ENCODE measurements at places on chromosomes 5 and 9.

- peak; percentile 90 for DNase-seq
These were observed 56.2 kb downstream of the PLAC8L1 start for GRCh38 chr5:146048994-146049703.

DNA sequence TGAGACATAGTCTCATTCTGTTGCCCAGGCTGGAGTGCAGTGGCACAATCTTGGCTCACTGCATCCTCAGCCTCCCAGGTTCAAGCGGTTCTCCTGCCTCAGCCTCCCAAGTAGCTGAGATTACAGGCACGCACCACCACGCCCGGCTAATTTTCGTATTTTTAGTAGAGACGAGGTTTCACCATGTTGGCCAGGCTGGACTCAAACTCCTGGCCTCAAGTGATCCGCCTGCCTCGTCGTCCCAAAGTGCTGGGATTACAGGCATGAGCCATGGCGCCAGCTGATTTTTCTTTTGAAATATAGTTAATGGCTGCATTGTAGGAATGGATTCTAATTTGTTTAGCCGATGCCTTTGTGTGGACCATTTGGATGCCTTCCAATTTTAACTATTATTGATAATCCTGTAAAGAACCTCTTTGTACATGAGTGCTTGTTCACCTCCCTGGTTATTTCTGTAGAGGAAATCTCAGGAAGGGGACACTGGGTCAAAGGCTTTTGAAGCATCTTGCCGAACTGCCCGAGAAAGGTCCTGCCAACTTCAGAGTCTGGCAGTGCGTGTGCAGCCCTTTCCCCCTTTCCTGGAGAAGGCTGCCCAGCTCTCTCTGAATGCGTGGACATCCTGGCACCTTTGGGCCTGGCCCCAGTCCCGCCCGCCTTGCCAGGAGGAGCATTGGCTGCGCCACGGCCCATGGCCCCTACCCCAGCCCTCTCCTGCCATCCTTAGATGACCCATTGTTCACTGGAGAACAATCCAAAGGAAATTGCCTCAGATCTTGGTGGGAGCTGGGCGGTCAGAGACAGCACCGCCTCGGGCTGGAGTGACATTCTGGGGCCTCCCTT, 8.9 kb upstream of the NUP214 start:
- no peak for DNase-seq

DNA sequence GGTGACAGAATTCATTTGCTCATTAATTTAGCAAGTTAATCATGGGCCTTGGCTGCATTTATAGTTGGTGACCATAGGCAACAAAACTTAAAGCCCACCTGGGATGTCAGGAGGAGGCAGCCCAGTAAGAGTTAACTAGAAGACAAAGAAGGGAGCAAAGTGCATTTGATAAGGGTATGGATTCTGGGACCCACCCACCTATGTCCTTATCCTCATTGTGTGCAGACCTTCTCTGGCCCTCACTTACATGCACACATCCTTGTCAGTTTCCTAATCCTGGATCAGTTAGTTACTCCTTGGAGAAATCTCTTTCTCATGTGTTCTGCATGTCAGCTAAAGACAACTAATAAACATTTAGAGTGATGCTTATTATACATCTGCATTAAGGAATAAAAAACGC, 24.6 kb downstream of the MEF2C start:
- no peak for DNase-seq

DNA sequence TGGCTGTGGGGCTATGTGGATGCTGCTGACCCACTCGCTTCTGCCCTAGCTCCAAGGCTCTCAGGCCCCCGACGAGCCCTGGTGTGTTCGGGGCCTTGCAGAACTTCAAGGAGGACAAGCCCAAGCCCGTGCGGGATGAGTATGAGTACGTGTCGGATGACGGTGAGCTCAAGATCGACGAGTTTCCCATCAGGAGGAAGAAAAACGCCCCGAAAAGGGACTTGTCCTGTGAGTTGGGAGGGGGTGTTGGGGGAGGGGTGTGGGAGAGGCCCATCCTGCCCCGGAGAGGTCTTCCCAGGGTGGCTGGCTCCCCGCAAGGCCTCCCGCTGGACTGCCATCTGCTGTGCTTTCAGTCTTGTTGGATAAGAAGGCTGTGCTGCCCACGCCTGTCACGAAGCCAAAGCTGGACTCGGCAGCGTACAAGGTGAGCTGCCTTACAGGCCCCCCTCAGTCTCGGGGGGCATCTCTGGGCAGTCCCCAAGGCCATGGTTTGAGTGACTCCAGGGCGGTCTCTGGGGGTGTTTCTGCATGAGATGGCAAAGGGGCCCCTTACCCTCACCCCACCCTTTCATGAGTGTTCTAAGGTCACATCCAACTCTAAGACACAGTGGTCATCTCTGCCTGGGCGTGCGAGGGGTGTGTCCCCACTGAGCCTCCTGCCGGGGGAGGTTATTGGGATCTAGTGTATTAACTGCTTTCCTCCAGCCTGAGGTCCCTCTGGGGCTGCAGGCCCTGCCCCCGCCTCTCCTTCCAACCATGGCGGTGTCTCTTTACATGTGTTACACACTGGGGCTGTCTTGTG, 89.5 kb downstream of the PHF2 start:
- DNase-seq = no peak

DNA sequence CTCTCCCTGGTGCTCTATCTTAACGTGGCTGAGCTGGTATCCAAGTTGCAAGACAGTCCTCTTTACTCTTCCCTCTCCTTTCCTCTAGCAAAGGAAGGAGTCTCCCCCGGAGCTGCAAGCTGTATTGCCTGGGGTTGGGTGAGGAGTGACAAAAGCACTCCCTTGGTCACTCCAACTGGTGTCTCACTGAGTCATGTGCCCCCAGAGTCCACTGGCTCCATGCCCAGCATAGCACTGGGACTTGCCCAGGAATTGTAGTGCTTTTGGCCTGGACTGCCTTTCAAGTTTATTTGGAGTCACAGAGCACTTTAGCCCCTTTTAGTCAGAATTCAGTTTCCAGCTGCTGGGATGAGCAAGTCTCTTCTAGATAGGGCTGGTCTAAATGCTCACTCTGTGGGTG, 82.6 kb upstream of the FST start:
- DNase-seq = peak; percentile 56

DNA sequence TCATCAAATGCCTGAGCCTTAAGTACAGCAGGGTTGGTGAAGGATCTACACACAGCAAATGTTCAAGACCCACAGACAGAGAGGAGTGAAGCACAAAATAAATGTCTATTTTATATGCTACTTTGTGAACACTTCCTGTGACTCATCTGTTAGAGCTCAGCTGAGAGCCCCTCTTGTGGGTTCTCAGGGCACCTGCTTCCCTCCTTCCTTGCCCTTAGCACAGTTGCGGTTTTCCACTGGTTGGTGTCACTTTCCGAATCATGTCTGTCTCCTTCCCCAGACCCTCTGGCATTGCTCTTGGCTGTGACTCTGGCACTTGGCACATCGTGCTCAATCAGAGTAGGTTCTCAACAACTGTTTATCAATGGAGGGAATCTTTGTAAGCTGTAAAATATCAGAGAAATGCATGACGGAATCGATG, 128.5 kb upstream of the STC2 start:
- DNase-seq = no peak

- no peak for DNase-seq
These were observed 33.2 kb downstream of the IDNK start for GRCh38 chr9:83656032-83656680.

DNA sequence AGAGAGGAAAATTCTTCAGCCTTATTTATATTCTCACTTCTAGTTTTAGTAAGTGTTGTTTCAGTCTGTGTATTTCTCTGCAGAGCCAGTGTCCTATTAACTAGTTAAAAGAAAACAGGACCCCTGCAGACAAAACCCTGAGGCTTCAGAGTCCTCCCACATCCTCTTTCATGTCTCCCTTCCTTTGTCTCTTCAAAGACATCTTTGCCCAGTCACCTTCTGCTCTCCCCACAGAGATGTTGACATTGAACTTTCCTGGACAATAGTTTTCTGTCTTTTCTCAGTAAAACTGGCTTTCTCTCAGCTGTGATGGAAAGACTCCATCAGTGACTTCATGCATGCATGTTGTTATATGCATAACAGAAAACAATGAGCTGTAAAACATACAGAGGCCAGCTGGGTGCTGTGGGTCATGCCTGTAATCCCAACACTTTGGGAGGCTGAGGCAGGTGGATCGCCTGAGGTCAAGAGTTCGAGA, 20.2 kb downstream of the GRAMD2B start:
- DNase-seq = no peak

DNA sequence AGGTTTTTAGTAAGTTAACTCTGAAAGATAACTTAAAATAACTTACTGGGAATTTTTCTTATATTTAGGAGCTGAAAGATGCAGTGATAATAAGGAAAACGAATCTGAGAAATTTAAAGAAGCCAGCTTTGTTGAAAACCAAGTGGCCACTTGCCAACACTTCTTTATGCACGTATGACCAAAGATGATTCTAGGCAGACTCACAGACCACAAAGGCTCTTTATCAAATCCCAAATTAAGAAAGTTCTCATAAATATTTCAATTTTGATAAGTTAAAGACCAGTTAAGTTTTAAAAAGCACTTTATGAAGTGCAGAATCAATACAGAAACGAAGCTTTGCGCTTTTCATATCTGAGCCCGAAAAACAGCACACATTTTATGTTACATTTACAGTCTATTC, 1.5 kb downstream of the AFF4 start:
- DNase-seq = peak; percentile 73

DNA sequence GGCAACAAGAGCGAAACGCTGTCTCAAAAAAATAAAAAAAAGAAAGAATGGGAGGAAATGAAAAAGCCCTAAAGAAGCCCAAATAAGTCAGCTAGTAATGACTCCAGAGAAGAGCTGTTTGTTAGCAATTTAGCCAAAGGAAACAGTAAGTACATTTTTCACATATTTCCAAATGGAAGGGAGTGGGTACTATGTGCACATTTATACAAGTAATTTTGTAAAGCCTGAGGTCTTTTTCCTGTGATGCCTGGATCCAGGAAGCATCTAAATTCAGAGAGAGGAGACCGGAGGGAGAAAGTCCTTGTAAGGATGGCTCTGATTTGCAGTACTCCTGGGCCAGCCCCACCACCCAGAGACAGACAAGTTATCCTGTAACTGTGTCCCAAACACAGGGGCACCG, 14.7 kb downstream of the FBP1 start:
- peak; percentile 30 for DNase-seq

GRCh38 chr5:139164020-139164419, 34.1 kb downstream of the SIL1 start:
- no peak for DNase-seq

DNA sequence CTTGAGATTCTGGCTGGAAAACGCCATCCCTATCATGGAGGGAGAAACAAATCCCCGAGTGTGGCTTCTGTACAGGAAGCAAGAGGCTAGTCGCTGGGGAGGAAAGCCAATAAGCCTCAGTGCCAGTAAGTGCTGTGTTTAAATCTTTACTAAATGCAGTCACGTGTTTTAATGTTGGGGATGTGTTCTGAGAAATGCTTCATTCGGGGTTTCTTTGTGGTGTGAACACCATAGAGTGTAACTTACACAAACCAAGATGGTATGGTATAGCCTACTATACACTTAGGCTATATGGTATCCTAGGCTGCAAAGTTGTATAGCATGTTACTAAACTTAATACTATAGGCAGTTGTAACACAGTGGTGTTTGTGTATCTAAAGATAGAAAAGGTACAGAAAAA, 94.7 kb downstream of the GCNT1 start:
- no peak for DNase-seq

- no peak for DNase-seq
These were observed 42.7 kb upstream of the HMCN2 start for GRCh38 chr9:130222833-130223232.

- no peak for DNase-seq
These were observed 391.1 kb downstream of the ARHGEF28 start for GRCh38 chr5:74017112-74017511.

GRCh38 chr5:179276838-179277395, 68.3 kb downstream of the ADAMTS2 start:
- DNase-seq = no peak

GRCh38 chr9:103458826-103459225, 463.7 kb downstream of the CYLC2 start:
- DNase-seq = no peak

- DNase-seq = no peak
These were observed 98.2 kb downstream of the NDFIP1 start for GRCh38 chr5:142206801-142207200.

- DNase-seq = no peak
These were observed 89.9 kb upstream of the MPDZ start for GRCh38 chr9:13369431-13369830.

DNA sequence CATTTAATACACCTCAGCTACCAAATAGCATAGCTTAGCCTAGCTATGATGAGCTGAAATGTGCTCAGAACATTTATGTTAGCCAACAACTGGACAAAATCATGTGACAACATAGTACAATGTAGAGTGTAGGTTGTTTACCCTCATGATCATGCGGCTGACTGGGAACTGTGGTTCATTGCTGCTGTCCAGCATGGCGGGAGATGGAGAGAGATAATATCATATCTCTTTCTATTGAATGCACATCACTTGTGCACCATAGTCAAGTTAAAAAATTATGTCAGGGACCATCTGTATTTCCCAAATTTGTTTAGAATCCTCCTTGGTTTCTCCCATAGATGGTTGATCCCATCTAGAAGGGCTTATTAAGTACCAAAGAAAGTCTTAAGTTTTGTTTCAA, 151.1 kb upstream of the ELL2 start:
- DNase-seq = no peak

DNA sequence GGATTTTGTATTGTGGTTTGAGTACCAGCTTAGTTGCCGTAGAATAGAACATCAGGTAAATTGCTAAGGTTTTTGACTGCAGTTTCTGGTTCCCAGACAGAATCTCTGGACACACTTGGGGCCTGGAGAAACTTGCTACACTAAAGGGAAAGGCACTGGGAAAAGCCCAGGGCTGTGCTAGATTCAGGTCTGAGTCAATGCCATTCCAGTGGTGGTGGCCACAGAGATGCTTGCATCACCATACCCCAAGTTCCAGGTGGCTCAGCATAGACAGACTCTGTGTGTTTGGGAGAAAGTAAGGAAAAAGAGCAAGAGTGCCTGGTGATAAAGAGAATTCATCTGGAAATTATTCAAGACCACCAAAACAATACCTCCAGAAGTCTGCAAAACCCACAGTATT, 120.6 kb downstream of the HMHB1 start:
- no peak for DNase-seq

GRCh38 chr5:59380350-59380951, 513.1 kb downstream of the PDE4D start:
- peak; percentile 81 for DNase-seq

GRCh38 chr9:93205045-93205768, 21.3 kb downstream of the WNK2 start:
- peak; percentile 30 for DNase-seq

DNA sequence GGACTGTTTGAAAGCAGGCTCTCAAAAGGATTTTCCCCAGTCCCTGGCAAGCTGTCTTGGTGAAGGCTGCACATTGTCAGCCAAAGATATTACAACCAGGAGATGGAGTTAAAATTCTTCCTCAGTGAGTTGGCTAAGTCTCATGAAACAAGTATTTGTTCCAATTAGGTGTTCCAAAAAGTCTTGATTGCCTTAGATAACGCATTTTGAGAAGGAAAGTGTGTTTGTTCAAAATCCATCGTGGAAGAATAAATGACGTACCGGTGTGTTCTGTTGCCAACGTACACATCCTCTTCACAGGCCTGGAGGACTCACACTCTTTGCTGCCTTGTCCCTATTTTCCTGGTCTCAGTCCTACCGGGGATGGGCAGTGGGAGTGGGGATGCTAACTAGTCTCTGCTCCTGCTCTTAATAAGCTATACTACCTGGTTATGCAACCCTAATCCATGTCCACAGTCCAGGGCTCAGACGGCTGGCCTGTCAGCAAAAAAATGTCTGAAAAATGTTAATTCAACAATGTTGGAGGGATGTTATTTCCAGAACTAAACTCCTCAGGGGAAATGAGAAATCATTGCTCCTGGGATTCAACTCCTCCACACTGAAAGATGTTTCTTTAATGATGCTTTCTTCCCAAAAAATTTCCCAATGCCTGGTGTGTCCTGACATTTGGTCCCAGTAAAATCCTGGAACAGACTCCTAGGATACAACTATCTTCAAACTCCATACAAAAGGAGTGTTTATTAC, 175.3 kb upstream of the KLF9 start:
- DNase-seq = peak; percentile 89
